ENCODE measurements at places on chromosomes 7 and 10.

- peak overlapping the region; percentile 91 for H3K27ac ChIP-seq
- H3K4me1 ChIP-seq: peaks cover 43% of the 10 kb centered on the region
- H3K4me3 ChIP-seq: peak overlapping the region; percentile 77
- no peaks in the 10 kb centered on the region for H3K36me3 ChIP-seq
- H3K27me3 ChIP-seq: peaks cover 5% of the 10 kb centered on the region
These were observed 111.3 kb upstream of the RHEB start for GRCh38 chr7:151630851-151631569.

DNA sequence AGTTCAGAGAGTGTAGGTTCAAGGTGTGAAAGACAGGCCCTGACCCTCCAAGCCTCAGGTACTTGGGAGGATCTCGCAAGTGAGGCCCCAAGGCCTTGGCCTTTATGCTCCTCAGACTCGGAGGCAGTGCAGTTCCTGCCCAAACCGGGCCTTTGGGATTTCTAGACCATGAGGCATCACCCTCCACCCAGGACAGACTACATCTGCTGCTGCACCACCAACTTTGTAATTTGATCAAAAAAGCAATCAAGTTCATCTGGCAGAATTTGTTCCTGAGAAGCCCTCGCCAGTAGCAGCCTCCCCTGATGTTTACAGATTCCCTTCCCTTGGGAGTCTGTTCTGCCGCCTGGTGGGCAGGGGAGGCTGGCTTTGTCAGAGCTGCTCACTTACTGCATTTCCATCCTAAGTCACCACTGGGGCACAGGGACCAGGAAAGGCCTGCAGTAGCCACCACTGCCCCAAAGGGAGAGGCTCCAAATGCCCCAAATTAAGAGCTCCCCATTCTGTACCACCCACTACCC lies 2.1 kb downstream of the CAMK2G start:
- peaks cover 44% of the 10 kb centered on the region for H3K4me1 ChIP-seq
- H3K4me3 ChIP-seq: peak overlapping the region; percentile 86
- peak overlapping the region; percentile 60 for H3K27ac ChIP-seq
- DNase-seq: no peak
- H3K36me3 ChIP-seq: peaks cover 15% of the 10 kb centered on the region

DNA sequence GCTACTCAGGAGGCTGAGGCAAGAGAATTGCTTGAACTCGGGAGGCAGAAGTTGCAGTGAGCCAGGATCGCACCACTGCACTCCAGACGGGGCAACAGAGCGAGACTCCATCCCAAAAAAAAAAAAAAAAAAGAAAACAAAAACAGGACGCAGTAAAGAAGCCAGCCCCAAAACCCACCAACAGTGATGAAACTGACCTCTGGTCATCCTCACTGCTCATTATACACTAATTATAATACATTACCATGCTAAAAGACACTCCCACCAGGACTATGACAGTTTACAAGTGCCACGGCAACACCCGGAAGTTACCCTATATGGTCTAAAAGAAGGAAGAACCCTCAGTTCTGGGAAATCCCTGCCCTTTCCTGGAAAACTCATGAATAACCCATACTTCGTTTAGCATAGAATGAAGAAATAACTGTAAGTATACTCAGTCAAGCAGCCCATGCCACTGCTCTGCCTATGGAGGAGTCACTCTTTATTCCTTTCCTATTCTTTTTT lies 40.0 kb upstream of the EIF4H start:
- no peaks in the 10 kb centered on the region for H3K4me1 ChIP-seq
- DNase-seq: no peak

GRCh38 chr7:116240024-116240668 lies 29.8 kb downstream of the TES start:
- H3K27me3 ChIP-seq: no peaks in the 10 kb centered on the region
- no peak overlapping the region for H3K4me3 ChIP-seq
- H3K4me1 ChIP-seq: peaks cover 87% of the 10 kb centered on the region
- DNase-seq: no peak

DNA sequence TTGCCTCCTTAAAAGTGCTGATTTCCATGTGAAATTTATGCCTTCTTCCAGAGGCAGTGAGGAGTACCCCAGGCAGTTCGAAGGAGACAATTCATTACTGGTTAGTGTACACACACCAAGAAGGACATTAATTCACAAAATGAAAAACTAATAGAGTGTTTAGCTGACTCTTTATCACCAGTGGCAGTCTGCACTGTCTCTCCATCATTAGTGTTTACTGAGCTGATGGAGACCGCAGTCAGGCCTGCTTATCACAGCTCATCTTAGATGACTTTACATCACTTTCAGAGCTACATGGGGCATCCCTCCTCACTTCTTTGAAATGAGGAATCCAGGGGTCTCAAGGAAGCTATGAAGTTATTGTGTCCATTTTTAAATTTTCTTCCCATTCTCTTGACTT lies 155.5 kb upstream of the LRGUK start:
- H3K4me3 ChIP-seq: no peak overlapping the region
- DNase-seq: no peak
- no peaks in the 10 kb centered on the region for H3K4me1 ChIP-seq
- H3K27ac ChIP-seq: no peak overlapping the region
- peaks cover 14% of the 10 kb centered on the region for H3K36me3 ChIP-seq
- no peaks in the 10 kb centered on the region for H3K27me3 ChIP-seq

DNA sequence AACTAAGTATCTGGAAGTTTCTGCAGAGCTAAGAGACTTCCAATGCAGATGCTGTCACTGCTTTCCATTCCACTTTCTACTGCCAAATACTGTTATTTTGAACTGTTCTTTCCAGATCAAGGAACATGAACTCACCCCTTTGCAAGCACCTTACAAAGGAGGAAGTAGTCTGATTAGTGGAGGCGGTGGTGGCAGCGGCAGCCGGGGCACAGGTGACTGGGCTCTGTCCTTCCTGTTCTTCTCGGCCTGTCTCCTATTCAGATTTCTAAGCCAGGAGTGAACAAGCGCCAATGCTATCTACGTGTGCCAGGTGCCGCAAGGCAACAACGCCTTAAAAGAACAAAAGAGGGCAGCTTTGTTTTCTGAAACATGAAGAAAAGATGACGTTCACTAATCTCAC lies 44.9 kb downstream of the BEND7 start:
- peaks cover 4% of the 10 kb centered on the region for H3K27me3 ChIP-seq
- no peak overlapping the region for H3K27ac ChIP-seq
- no peak overlapping the region for H3K4me3 ChIP-seq

- H3K36me3 ChIP-seq: peaks cover 11% of the 10 kb centered on the region
- peak overlapping the region; percentile 77 for H3K27ac ChIP-seq
- DNase-seq: no peak
- peaks cover 77% of the 10 kb centered on the region for H3K4me1 ChIP-seq
These were observed 47.8 kb downstream of the HERPUD2 start for GRCh38 chr7:35647171-35647574.

GRCh38 chr10:124313374-124313773 lies 105.3 kb downstream of the OAT start:
- no peaks in the 10 kb centered on the region for H3K4me1 ChIP-seq
- peaks cover 8% of the 10 kb centered on the region for H3K27me3 ChIP-seq
- no peaks in the 10 kb centered on the region for H3K36me3 ChIP-seq
- H3K4me3 ChIP-seq: no peak overlapping the region
- DNase-seq: no peak

- H3K36me3 ChIP-seq: peaks cover 7% of the 10 kb centered on the region
- H3K27me3 ChIP-seq: no peaks in the 10 kb centered on the region
- peaks cover 55% of the 10 kb centered on the region for H3K4me1 ChIP-seq
- DNase-seq: peak; percentile 62
These were observed 74.6 kb downstream of the CUL1 start for GRCh38 chr7:148773334-148773733.

- peaks cover 28% of the 10 kb centered on the region for H3K4me1 ChIP-seq
- no peaks in the 10 kb centered on the region for H3K36me3 ChIP-seq
- no peak overlapping the region for H3K27ac ChIP-seq
- no peak for DNase-seq
- no peak overlapping the region for H3K4me3 ChIP-seq
These were observed 90.4 kb downstream of the ZMIZ1 start for GRCh38 chr10:79159141-79159651.

DNA sequence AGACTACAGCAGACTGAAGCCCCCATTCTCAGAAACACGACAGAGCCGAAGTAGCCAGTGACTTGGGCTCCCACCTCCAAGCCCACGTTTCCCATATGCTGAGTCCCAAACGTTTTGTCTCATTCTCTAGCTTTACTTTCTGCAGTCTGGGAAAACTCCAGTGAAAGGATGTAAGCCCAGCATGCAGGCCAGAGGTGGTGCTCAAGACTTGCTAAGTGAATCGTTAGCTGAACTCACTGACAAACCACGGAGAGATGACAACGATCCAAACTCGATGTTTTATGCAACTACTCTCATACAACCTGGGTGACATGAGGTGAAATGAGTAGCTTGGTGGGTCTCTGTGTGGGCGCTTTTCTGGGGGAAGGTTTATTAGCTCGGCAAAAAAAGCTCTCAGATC lies 731.8 kb downstream of the SUGCT start:
- H3K27ac ChIP-seq: no peak overlapping the region
- H3K4me1 ChIP-seq: no peaks in the 10 kb centered on the region
- DNase-seq: no peak

GRCh38 chr10:78964952-78965633 lies 103.7 kb upstream of the ZMIZ1 start:
- DNase-seq: no peak
- H3K27ac ChIP-seq: no peak overlapping the region
- H3K4me1 ChIP-seq: no peaks in the 10 kb centered on the region
- H3K36me3 ChIP-seq: no peaks in the 10 kb centered on the region
- peaks cover 3% of the 10 kb centered on the region for H3K27me3 ChIP-seq

DNA sequence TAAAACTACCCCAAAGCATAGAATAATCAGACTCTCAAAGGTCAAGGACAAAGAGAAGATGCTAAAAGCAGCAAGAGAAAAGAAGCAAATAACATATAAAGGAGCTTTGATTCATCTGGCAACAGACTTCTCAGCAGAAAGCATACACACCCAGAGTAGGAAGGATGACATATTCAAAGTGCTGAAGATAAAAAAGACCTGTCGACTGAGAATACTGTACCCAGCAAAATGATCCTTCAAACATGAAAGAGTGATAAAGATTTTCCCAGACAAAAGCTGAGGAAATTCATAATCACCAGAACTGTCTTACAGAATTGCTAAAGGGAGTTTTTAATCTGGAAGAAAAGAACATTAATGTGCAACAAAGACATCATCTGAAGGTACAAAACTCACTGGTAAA lies 14.9 kb downstream of the KCNK18 start:
- H3K4me3 ChIP-seq: no peak overlapping the region
- peaks cover 15% of the 10 kb centered on the region for H3K27me3 ChIP-seq
- H3K36me3 ChIP-seq: no peaks in the 10 kb centered on the region
- H3K4me1 ChIP-seq: peaks cover 2% of the 10 kb centered on the region

DNA sequence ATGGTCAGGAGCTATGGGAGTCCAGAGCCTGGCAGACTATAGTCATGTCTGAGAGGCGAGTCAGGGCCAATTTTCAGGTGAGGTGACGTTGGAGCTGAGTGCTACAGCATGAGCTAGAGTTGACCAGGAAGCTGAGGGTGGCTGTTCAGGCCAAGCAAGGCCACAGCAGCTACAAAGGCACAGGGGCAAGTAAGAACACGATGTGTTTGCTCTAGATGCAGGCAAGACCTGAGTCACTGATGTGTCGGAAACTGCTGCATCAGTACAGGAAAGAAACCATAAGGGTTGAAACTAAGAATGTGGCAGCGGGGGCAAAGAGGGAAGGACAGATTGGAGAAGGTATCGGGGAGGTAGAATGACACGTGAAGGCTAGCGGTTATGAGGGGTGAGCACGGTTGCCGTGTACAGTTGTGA lies 11.8 kb upstream of the RRP12 start:
- DNase-seq: no peak
- peak overlapping the region; percentile 86 for H3K27ac ChIP-seq
- H3K27me3 ChIP-seq: peaks cover 10% of the 10 kb centered on the region
- H3K4me1 ChIP-seq: peaks cover 47% of the 10 kb centered on the region

GRCh38 chr7:120987683-120988590 lies 574 bp upstream of the CPED1 start:
- H3K36me3 ChIP-seq: no peaks in the 10 kb centered on the region
- H3K4me3 ChIP-seq: peak overlapping the region; percentile 79
- H3K27me3 ChIP-seq: peaks cover 8% of the 10 kb centered on the region

- H3K27me3 ChIP-seq: peaks cover 3% of the 10 kb centered on the region
- DNase-seq: no peak
- H3K27ac ChIP-seq: peak overlapping the region; percentile 12
- no peaks in the 10 kb centered on the region for H3K36me3 ChIP-seq
- no peak overlapping the region for H3K4me3 ChIP-seq
These were observed 401.0 kb upstream of the NRP1 start for GRCh38 chr10:33735464-33735923.

- DNase-seq: no peak
- no peak overlapping the region for H3K27ac ChIP-seq
- H3K4me3 ChIP-seq: peak overlapping the region; percentile 83
- H3K4me1 ChIP-seq: peaks cover 26% of the 10 kb centered on the region
- no peaks in the 10 kb centered on the region for H3K36me3 ChIP-seq
- peaks cover 47% of the 10 kb centered on the region for H3K27me3 ChIP-seq
These were observed 2.9 kb downstream of the IGF2BP3 start for GRCh38 chr7:23467291-23467805.

DNA sequence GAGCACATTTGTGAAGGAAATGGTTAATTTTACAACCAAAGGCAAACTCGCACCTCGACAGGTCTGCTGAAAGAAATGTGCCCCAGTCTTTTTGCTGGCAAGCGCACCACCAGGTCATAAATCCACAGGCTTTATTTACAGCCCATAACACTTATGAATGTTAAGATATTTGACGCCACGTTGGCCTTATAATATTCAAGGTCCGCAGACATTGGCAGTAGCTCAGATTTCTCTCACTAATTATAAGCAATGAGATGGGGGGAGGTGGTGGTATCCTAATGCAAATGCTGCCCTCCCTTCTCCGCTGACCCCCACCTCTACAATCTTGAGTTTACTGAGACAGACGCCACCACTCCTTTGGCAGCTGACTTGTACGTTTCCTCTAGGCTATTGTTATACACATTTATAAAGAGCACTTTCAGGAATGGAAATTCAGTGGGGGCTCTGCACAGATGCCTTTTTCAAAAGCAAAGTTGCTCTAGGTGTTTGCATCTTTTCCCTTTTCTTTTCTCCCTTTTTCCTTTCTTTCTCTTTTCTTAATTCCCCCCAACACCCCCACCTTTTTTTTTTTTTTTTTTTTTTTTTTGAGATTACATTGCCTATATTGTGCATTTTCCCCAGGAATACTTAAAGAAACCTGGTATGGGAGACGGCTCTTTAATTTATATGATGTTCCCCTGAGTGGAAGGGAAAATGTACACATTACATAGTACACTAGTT lies 6.7 kb downstream of the TCF7L2 start:
- no peak overlapping the region for H3K4me3 ChIP-seq
- DNase-seq: no peak
- peaks cover 15% of the 10 kb centered on the region for H3K27me3 ChIP-seq
- peaks cover 37% of the 10 kb centered on the region for H3K4me1 ChIP-seq

- no peak overlapping the region for H3K27ac ChIP-seq
- no peak overlapping the region for H3K4me3 ChIP-seq
- H3K4me1 ChIP-seq: no peaks in the 10 kb centered on the region
- no peak for DNase-seq
- H3K36me3 ChIP-seq: no peaks in the 10 kb centered on the region
- no peaks in the 10 kb centered on the region for H3K27me3 ChIP-seq
These were observed 156.5 kb upstream of the NPS start for GRCh38 chr10:127392351-127393235.
